ENCODE measurements at places on chromosomes 12 and 14.

- no peak for DNase-seq
These were observed 6.3 kb downstream of the MGAT4C start for GRCh38 chr12:86249851-86250250.

- DNase-seq = no peak
These were observed 279.6 kb upstream of the CCDC196 start for GRCh38 chr14:66206554-66206953.

DNA sequence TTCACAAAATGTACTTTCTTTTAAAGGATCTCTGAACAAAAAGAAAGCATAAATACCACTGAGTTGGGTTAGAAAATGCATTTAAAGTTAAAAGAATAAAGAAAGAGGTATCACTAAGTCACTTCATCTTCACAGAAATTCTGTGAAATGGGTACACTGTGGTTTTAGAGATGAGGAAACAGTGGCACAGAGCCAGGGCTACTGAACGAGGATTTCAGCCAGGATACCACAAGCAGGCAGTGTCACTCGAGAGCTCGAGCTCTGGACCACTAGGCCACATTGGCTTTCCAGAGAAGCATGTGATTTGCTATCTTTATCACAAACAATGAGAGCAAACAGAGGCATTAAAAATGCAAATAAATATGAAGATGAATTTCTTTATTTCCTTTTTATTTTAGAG lies 51.0 kb downstream of the WDHD1 start:
- no peak for DNase-seq

DNA sequence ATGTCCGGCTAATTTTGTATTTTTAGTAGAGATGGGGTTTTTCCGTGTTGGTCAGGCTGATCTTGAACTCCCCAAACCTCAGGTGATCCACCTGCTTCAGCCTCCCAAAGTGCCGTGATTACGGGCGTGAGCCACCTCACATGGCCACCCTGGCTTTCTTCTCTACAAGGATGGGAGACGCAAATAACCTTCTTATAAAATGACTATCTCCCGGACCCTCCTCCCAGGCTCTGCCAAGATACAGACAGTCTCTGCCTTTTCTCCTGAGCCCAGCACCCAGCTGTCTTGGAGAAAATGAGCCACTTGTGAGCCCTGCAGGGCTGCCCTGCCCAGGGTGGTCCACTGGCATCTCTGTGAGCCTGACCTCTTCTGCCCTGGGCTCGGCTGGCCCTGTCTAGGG lies 34.7 kb upstream of the RBM19 start:
- no peak for DNase-seq

DNA sequence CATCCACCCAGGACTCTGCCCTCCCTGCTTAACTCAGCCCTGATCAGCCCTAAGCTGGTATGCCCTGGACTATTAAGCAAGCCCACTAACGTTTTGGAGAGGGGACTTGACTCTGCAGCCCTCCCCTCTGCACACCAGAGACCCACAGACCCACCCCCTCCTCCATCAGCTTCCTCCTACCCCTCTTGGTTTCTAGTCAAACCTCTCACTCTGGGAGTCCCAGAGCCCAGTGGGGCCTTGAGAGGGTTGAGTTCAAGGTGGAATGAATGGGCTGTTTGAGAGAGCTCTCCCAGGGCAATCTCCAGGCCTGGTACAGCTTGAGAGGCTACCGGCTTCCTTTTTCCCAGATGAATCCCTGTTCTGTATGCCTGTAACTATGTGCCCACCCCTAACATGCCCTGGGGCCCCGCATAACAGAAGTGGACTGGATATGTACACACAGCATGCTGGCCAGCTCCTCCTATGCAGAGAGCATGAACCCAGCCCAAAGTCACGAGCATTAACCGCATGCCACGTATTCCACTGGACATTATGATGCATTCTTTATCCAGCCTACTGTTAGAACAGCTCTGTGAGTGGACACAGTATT lies 43.6 kb downstream of the IRF2BPL start:
- DNase-seq = no peak

DNA sequence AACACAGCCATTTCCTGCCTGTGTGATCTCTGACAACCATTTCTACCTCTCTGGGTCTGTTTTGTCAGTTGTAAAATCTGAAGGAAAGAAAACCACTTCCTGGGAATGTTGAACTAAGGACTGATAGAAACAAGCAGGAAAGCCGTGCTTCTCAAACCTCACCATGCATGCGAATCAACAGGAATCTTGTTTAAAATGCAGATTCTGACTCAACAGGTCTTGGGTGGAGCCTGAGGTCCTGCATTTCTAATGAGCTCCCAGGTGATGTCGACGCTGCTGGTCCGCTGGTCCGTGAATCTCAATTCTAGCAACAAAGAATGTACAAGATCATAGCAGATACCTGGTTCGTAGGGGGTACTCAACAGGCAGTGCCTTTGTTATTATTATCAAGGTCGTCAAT lies 38.0 kb upstream of the GPATCH2L start:
- DNase-seq = no peak

DNA sequence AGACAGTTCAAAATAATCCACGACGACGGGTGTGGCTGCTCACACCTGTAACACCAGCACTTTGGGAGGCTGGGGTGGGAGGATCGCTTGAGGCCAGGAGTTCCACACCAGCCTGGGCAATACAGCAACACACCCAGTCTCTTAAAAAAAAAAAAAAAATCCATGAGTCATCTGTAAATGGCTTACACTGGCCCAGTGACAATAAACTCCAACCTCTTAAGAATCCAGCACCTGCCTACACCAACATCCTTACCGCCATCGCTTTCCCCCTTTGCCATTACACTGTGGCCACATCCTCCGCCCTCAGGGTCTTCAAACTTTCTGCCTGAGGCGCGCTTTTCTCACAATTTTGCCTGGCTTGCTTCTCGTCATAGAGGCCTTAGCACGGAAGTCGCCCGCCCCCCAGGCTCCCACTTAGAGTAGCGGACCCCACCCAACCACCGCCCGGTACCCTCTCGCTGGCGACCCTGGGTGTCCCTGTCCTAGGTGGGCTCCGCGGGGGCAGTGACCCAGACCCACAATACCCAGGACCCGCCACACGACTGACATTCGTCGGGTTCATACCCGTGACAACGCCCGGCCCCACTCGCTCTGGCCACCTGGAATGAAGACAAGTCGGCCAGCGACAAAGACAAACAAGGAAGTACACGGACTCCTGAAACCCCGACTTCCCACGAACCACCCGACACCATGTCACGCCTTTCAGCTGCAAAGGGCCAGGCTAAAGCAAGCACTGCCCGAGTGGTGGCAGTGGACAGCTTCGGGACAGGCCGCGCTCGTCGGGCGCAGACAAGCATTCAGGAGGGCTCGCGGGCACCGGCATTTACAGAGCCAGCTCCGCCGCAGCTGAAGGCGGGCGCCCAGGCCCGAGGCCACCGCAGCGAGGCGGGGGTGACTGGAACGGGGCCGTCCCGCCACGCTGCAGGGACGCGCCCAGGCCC lies 636 bp downstream of the GOLGA3 start:
- peak; percentile 31 for DNase-seq

- no peak for DNase-seq
These were observed 4.7 kb upstream of the LHX5 start for GRCh38 chr12:113476176-113476986.

- DNase-seq = no peak
These were observed 1052.1 kb downstream of the TMEM121 start for GRCh38 chr14:106578481-106578880.

GRCh38 chr14:78018283-78018682 lies 151.9 kb upstream of the NRXN3 start:
- no peak for DNase-seq

- DNase-seq = no peak
These were observed 70.3 kb upstream of the PRMT8 start for GRCh38 chr12:3420693-3421092.

DNA sequence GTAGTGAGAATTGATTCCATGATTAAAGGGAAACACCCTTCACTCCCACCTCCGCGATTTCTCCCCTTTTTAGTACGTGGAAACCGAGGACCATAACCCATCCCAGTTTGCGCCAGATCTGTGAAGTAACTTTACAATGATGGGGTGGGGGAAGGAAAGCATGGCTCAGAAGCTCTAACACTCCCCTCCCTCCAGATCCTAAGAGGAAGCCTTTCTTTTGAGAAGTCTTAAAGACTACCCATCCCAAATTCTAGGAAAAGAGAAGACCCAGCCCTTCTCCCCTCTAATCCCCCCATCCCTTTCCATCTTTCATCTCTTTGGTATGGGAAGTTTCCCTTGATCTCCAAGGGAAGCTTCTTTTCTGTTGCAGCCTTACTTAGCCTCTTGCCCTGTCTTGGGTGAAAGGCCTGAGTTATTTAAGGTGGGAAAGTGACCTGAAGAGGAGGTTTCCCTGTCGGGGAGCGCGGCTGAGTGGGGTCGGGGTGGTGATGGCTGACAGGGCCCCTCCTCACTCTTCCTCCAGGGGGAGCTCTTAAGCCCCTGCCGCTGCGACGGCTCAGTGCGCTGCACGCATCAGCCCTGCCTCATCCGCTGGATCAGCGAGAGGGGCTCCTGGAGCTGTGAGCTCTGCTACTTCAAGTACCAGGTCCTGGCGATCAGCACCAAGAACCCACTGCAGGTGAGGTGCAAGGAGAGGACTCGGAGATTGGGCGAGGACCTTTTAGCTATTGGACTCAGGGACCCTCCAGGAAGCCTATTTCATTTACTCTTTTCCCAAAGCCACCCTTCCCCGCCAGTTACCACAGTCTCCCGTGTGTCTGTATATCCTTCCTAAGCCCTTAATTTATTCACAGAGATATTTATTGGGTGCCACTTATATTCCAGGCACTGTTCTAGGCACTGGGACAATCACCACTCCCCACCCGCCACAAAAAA lies 1.8 kb downstream of the MARCHF9 start:
- peak; percentile 76 for DNase-seq

DNA sequence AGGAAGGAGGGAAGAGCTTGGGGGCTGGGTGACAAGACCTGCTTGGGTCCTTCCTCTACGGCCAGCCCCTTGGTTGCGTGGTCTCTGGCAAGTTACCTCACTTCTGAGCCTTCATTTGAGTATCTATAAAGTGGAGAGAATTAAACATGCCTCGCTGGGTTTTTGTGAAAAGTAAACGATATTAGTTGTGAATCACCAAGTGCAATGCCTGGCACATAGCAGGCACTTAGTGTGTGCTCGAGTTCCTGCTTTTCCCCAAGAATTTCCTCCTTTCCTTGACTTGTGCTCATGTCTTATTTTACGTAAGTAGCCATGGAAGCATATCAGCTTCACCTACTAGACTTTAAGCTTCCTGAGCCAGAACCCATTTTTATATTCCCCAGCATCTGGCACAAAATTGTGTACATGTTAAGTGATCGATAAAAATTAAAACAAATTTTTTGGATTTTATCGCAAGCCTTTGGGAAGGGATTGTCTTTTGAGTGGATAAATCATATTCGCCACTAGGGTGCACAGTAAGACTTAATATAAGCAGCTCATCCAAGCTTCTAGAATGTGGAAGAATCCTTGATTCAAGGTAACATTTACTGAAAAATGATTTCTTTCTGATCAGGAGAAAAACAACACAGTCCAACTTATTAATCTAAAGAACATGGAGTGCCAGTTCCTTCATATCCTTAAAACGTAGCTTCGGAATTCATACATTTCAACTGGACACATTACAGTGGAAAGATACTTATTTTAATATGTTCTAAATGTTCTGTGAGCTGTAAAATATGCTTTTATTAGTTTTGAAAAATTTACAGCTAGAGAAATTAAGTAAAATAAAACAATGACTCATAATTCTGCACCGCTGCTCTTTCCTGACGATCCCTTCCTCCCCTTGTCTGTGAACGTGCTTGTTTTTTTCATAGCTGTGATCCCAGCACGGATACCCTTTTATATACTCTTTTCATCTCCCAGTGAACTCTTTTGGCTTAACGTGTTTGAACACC lies 62.0 kb downstream of the SLC25A47 start:
- no peak for DNase-seq

- no peak for DNase-seq
These were observed 1.3 kb downstream of the TMEM233 start for GRCh38 chr12:119594772-119595445.

GRCh38 chr12:105986779-105987684 lies 151.7 kb downstream of the NUAK1 start:
- no peak for DNase-seq

GRCh38 chr12:65586796-65587195 lies 237.5 kb upstream of the HMGA2 start:
- DNase-seq = no peak

DNA sequence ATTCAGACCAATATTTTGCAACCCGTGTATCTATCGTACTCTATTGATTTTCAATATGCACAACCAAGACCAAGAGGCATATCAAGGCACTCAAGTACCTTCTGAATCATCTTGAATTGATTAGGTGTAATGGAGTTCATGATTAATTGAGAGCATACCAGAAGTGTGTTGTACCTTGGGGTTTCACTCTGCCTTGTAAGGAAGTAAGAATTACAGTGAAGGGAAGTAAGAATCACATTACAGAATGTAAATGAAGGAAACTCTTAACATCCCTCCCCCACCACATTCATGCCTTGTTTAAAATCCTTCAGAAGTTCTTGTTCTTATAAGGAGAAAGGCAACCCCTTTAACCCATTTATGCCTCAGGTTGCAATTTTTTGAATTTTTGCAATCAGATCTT lies 5.4 kb upstream of the MGAT4C start:
- no peak for DNase-seq

DNA sequence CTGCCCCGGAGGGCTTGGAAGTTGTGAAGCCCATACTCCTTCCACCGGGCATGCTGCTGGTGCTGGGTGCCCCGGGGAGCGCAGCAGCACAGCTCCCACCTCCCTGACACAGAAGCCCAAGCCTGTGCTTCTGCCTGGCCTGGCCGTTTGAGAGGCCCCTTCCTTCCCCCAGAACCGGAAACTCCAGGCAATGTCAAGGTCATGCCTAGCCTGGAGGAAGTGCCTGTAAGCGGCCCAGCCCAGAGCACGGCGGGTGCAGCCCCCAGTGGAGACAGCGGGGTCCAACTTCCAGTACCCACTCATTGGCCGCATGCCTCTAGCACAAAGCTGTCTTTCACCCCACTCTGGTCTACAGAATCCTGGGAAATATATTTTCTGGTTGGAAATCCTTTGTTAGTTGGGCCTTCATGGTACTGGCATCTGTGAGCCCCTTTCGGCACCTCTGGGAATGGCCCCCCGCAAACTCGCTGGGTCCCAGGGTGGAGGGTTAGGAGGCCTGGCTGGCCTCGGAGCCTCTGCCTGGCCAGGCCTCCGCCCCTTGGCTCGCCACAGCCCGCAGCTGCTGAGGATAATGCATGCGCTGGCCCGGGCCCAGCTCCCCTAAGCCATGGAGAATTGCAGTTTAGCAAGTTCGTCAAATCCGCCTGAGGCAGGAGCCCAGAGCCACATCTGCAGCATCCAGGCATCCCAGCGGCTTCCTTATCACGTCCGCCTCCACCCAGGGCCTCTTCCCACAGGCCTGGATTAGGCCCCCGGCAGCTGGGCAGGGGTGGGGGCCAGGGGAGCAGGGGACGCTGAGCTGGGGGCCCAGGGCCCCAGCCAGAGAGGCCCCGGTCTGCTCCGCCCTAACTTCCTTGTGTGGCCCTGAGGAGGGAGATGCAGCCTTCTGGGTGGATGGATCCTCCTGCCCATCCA lies 48.9 kb upstream of the DLK1 start:
- no peak for DNase-seq

GRCh38 chr14:71541271-71541670 lies 391.0 kb upstream of the RGS6 start:
- no peak for DNase-seq

GRCh38 chr14:59308673-59309072 lies 120.2 kb downstream of the DAAM1 start:
- no peak for DNase-seq

GRCh38 chr12:24850496-24850895 lies 98.4 kb downstream of the BCAT1 start:
- no peak for DNase-seq
